Heart right ventricle (tissue), 16 donors: ENCODE measurements at places on chromosomes 16 and 17. TPM values are rescaled to one million over a fixed set of nuclear protein-coding genes. Genes with fewer than 3 reads are reported as not detected.

The CIITA gene
- polyA plus RNA-seq, result 25.3 TPM

The DNAH9 gene
- 0.10 TPM for polyA plus RNA-seq

The BTBD17 gene
- polyA plus RNA-seq, result not detected

DNA sequence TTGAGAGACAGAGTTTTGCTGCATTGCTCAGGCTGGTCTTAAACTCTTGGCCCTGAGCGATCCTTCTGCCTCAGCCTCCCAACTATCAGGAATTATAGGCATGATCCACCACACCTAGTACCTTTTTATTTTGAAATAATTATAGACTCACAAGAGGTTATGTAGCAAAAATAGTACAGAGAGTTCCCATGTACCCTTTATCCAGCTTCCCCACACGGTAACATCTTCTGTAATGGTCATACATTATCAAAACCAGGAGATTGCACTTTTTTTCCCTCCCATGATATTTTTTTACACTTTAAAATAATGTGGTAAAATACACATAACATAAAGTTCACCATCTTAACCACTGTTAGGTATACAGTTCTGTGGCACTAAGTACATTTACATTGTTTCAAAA is 28.8 kb upstream of the CACNG4 start:
- no peak for DNase-seq

DNA sequence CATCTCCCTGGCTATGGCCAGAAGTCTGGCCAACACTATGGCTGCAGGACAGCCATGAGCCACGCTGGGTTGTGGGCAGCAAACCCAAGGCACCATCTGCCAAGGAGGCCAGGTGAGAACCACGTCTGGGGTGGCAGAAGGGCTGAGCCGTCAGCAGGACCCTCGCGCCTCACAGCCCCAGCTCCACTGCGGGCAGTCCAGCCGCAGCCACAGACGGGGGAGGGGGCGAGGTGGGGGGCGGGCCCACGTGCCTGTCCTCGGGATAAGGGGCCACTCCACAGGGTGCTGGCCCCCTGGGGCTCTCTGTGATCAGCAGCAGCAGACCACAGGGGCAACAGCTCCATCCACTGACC is 6.5 kb upstream of the BAIAP2 start:
- DNase-seq, result no peak

- no peak for DNase-seq
Measured at GRCh38 chr17:58615768-58616659, 75.8 kb downstream of the TEX14 start.

- no peak for DNase-seq
Measured at GRCh38 chr17:76820039-76820438, 48.2 kb upstream of the MGAT5B start.

DNA sequence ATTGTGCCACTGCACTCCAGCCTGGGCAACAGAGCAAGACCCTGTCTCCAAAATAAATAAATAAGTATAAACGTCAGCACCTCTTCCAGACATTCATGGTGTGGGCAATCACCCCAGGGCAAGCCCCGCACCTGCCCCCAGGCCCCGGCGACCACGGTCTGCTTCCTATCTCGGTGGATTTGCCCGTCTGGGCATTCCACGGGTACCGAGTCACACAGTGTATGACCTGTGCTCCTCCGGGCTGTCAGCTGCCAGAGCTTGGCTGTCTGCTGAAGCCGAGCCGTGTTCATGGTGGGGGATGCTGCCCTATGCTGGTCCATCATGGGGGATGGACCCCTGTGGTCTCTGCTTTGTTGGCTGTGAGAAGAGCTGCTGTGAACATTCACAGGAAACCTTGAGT is 15.4 kb downstream of the CYBC1 start:
- no peak for DNase-seq
